ENCODE measurements at places on chromosomes 12 and 14. TPM values are rescaled to one million over a fixed set of nuclear protein-coding genes. Genes with fewer than 3 reads are reported as not detected.

Gene FAM181A
- polyA plus RNA-seq: not detected

Gene DPF3
- polyA plus RNA-seq: 6.0 TPM

Gene VCPKMT
- polyA plus RNA-seq: 14.0 TPM

Gene COL2A1
- not detected for polyA plus RNA-seq

Gene C12orf50
- not detected for polyA plus RNA-seq

Gene CCDC38
- not detected for polyA plus RNA-seq

Gene BCL2L14
- polyA plus RNA-seq: not detected

Gene AKAP6
- polyA plus RNA-seq: 1.9 TPM

Gene GZMH
- polyA plus RNA-seq: 24.2 TPM

Gene SLC6A13
- not detected for polyA plus RNA-seq

Gene SYNE3
- polyA plus RNA-seq: 8.8 TPM

Gene TRPV4
- polyA plus RNA-seq: not detected

Gene WSCD2
- polyA plus RNA-seq: 2.8 TPM

Gene PZP
- not detected for polyA plus RNA-seq

Gene BEST3
- polyA plus RNA-seq: not detected

Gene SDR39U1
- 94.0 TPM for polyA plus RNA-seq

Gene FGF23
- not detected for polyA plus RNA-seq

Gene FAIM2
- not detected for polyA plus RNA-seq

Gene RIN3
- polyA plus RNA-seq: 29.4 TPM
